Vagina (tissue), 2 donors: ENCODE measurements at places on chromosomes 4 and X.

DNA sequence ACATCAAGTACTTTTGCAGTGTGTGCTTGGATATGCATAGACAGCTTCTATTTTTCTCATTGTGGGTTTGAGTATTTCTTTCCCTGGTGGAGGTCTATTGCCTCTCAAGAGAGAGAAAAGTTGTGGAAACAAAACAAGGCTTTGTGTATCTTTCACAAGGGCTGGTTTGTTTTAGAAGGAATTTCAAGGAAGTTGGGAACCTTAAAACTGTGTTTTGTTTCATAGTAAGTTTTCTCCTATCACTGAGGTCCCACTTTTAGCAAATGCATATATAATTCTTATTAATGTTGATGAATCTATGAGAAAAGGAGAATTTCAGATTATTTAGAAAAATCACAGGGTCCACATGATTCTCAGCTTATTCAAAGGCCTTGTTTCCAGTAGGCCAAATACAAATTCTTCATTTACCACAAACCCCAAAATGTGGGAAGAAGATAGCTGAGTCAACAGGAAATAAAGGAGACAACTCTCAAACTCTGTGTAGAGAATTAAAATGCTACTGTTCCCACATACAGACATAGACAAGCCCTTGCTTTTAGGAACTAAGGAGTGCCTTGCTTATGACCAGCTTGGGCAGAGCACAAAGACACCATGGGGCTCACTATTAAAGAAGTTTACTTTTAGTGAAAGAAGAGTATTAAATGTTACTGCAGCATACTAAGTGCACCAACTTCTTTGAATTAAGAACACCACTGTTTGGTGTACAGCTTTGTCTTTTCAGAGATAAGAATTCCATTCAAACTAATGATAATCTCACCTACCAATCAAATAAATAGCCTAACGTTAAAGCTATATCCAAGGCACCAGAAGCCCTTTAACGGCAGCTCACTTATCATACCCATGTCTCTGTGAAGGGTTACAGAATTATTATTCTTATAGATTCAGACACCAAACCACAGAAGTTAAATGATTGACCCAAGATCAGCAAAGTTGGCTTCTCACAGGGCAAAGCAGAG, 177.4 kb upstream of the LEF1 start:
- DNase-seq = no peak

DNA sequence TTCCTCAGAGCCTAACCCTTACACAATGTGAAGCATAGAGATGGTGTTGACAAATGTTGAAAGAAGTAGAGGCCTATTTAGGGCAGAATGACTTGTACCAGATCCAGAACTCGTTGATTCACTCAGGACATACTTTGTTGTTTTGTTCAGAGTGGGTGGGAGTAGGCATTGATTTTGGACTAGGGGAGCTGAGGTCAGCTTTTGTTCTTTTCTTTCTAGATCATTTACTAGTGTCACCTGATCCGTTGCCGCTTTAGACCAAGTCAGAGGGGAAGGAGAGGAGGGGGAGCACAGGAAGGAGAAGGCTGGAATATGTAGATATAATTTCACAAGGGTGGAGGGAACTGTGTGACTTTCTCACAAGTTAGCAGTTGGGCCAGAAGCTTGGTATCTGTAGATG, 282.4 kb upstream of the GPC4 start:
- DNase-seq = no peak

- DNase-seq = no peak
These were observed 335.4 kb downstream of the DHX15 start for GRCh38 chr4:24248674-24249630.

GRCh38 chr4:17578482-17578891, 1.5 kb downstream of the LAP3 start:
- DNase-seq = no peak

DNA sequence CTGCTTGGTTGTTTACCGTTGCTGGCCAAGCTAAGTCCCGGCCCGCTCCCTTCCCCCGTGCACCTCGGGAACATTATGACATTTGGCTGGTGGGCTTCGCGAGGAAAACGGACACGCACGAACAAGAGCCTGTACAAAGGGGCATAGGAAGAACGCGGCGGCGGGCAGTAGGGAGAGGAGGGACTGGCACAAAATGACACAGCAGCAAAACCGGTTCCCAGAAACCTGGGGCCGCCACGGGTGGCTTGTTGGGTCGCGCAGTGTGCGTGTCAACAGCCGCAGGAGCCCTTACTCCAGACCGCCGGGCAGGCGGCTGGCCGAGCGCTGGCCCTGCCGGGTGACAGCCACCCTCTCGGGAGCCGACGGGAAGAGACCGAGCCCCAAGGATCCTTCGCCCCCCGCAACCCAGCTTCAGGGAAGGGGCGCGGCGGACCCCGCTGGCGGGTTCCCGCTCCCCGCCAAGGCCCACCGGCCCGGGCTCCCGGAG, 1.6 kb upstream of the LIN54 start:
- DNase-seq = no peak

- DNase-seq = no peak
These were observed 62.8 kb downstream of the SHISA3 start for GRCh38 chr4:42460043-42460442.

GRCh38 chrX:67780694-67781109, 236.9 kb downstream of the AR start:
- no peak for DNase-seq

GRCh38 chrX:106035064-106035463, 3.5 kb downstream of the SERPINA7 start:
- DNase-seq = no peak
